ENCODE measurements at places on chromosomes 4 and X.

- DNase-seq: no peak
Measured at GRCh38 chr4:7132730-7133582, 59.4 kb upstream of the SORCS2 start.

DNA sequence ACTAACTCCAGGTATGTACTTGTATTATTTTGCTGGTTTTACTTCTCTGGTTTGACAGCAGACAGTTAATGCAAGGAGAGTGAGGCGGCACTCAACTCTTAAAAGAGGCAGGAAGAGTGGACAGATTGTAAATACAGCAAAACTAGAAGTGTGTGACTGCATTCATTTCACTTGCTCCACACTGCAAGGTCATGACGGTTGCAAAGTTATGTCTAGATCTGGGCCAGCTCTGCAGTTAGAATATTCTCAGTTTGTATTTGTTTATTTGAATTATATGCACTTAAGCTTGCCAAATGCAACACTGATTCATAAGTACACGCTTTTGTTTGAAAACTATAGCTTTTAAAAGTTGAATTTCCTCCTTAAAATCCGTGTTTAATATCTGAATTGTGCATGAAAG lies 148.9 kb downstream of the STIM2 start:
- no peak for DNase-seq

DNA sequence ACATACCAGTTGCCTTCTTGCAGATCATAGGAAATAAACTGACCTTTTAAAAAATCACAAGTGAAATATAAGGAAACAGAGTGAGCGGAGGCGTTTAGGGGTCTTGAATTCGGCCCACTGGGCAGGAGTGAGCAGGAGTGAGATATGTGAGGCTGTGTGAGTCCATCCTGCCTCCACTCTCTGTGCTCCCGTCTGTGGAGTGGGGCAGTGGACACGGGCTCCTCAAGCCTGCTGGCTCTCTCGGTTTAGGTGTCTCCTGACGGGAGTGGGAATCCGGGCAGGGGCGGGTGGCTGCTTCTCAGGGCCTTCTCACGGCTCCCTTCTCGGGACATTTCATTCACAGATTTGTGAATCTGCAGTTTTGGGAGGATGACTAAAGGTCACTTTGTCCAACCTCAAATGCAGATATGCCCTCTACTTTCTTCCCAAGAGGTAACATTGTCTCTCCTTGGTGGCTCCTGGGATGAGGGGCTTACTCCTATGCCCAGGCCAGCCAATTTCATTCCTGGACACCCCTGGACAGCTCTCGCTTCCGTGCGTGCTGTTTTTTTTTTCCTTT lies 27.6 kb downstream of the CYTL1 start:
- DNase-seq: no peak

DNA sequence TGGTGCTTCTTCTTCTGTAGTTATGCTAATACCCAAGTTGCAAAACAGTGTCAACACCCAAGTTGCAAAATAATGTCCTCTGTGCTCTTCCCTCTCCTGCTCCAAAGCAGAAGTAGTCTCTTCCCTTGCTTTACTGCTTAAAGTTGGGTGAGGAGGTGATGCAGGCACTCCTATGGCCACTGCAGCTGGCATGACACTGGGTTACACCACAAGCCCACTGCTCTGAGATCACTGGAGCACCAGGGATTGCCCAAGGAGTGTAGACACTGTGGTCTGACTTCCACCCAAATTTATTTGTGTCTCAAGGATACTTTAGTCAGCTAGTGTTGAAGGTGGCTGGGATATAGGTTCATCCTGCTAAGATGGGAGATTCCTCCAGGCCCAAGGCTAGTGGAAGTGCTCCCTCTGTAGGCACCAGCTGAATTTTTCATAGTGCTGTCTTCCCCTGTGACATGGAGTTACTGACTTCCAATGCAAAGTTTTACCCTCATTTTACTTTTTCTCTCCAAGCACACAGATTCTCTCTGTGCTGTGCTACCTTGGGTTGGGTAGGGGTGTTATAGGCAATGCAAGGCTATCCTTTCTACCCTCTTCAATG lies 196.2 kb upstream of the TENT5D start:
- no peak for DNase-seq

DNA sequence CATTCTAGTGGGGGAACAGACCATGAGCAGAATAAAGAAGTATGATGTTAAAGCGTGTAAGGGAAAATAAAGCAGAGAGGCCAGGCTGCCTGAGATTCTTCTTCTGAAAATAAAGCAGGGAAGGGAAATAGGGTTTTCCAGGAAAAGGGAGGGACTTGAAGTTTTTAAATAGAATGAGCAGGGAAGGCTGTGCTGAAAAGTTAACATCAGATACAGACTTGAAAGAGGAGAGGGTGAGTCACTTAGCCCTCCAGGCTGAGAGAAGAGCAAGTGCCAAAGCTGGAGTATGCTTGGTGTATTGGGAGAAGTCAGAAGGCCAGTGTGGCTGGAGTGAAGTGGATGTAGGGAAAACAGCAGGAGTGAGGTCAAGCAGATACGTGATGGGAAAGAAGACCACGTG lies 10.0 kb upstream of the PLK4 start:
- no peak for DNase-seq

GRCh38 chrX:37640142-37640541 lies 45.4 kb upstream of the XK start:
- DNase-seq: no peak

- no peak for DNase-seq
Measured at GRCh38 chr4:1900087-1900433, 28.9 kb downstream of the NSD2 start.

GRCh38 chrX:30612250-30612655 lies 34.7 kb upstream of the TASL start:
- no peak for DNase-seq

DNA sequence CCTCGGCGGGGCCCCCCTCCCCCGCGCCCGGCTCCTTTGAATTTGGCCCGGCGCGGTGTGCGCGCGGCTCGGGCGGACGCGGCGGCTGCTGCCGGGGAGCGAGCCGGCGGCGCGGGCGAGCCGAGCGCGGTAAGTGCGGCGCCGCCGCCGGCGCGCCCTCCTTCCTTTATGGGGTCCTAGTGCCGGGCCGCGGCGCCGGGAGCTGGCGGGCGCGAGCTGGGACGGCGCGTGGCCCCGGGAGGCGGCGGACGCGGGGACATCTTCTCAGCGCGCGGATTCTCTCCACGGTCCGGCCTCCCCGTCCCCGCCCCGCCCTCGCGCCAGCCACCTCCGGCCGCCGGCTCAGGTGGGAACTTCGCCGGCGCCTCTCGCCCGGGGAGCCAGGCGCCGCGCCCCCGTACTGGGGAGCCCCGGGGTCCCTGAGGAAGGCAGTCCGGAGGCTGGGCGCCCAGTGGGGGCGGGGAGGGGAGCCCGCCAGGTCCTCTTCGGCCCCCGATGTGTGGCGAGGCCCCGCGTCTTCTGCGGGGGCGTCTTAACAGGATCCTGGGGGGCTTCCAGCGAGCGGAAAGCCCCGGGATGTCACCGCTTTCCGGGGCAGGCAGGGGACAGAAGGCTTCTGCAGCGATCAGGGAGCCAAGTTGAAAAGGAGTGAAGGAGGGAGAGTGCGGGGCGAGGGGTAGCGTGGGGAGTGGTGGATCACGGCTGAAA lies 98.4 kb upstream of the TENM3 start:
- DNase-seq: no peak

DNA sequence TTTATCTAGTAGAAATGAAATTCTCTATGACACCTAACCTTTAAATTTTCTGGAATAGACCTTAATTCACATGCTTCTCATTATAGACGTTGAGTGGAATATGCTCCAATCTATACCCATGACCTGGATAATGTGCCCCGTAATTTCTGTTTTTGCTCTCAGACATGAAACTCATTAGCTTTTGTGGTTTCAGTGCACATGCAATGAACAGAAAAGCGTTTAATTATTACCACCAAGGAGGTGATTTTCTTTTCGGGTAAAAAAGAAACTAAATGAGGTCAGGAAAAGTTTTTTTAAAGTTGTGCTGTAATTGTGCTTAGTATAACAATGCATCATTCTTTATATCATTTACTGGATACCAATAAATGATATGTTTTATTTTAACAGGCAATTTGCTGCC lies 1703.9 kb upstream of the TENM3 start:
- DNase-seq: no peak

DNA sequence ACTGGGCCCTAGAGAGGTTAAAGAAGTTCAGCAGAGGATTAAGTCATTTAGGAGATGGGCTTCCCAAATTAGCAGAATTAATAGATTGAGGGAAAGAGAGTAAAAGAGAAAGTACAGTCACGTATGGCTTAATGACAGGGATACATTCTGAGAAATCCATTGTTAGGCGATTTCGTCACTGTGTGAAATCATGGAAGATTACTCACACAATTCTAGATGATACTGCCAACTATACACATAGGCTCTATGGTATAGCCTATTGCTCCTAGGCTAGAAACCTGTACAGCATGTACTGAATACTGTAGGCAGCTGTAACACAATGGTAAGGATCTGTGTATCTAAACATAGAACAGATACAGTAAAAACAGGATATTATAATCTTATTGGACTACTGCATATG lies 180.6 kb downstream of the RNF150 start:
- no peak for DNase-seq

DNA sequence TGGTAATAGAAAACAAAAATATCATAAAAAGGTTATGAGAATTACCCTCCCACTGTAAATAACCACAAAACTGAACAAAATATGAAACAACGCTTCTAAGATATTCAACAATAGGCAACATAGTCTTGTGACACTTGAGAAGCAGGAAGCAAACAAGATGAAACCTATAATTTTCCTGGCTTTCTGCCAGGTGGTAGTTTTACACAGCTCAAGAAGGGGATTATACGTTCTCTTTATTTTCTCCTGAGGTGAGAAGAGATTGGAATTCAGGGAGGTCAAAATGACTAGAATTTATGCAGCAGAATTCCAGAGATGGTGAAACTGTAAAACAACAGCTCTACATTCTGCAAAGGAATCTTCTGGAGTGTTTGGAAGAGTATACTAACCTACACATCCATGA lies 186.0 kb downstream of the HHIP start:
- no peak for DNase-seq

- DNase-seq: no peak
Measured at GRCh38 chrX:10485326-10485725, 135.1 kb downstream of the MID1 start.

DNA sequence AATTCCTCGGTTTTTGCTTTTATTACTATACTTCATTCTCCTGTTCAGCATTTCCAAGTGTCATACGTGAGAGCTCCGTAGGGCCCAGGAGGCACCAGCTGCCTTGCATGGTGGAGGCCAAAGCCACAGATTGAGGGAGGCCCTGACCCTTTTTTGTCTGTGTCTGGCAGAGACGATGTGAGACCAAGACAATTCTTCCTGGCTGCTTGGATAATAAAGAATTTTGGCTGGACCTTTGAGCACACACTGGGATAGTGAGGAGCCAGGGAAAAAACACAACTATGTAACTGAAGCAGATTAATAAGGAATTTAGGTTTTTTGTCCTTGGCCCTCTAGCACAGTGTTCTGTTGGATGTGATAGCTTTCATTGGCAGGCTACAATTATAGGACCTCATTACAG lies 161.0 kb downstream of the CPXCR1 start:
- DNase-seq: no peak

- no peak for DNase-seq
Measured at GRCh38 chrX:141945426-141945825, 41.7 kb downstream of the MAGEC1 start.

DNA sequence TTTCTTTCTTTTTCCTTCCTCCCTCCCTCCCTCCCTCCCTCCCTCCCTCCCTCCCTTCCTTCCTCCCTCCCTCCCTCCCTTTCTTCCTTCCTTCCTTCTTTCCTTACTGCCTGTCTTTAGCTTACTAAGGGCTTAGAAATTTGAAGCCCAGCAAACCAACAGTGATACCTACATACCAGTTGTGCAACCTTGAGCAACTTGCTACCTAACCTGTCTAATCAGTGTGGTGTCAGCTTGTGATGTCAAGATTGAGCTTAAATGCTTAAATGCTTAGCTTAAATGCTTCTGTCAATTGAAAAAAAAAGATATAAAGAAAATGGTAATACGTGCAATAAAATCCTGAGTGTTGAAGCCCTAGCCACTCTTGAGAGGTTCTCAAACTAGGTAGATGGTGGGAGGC lies 728.6 kb downstream of the TRIML1 start:
- no peak for DNase-seq

DNA sequence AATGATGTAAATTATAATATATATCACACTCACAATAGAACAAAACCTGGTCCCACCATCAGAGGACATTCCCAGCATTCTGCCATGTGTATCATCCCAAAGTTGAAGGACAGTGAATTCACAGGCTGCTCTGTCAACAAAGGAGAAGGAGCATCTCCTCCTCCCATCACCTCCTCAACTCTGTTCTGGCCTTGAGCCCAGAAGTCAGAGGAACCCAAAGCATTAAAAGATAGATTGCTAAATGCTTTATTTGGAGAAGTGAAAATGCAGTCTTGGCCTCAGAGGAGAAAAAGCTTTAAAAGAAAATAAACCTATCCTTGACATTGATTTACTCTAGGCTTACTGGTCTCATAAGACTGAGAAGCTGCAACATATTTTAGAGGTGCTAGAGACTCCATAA lies 268.8 kb upstream of the RASGEF1B start:
- DNase-seq: no peak

GRCh38 chrX:19152762-19153161 lies 30.5 kb upstream of the ADGRG2 start:
- no peak for DNase-seq

DNA sequence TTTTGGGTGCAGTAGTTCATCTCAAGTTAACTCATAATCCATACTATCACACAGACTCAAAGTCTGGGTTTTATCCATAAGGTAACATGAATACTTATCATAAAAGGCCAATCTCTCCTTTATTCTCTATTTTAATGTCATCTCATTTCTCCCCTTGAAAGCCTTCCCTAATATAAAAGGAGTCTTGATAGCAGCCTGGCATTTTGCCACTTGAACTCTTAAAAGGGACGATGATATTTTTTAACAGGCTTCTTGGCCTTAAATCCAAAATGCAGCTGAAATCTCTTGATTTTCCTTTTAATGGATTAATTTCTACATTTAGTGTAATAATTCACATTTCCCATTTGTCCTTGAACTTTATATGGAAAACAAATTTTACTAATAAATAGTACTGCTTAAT lies 8.4 kb upstream of the JCHAIN start:
- no peak for DNase-seq

DNA sequence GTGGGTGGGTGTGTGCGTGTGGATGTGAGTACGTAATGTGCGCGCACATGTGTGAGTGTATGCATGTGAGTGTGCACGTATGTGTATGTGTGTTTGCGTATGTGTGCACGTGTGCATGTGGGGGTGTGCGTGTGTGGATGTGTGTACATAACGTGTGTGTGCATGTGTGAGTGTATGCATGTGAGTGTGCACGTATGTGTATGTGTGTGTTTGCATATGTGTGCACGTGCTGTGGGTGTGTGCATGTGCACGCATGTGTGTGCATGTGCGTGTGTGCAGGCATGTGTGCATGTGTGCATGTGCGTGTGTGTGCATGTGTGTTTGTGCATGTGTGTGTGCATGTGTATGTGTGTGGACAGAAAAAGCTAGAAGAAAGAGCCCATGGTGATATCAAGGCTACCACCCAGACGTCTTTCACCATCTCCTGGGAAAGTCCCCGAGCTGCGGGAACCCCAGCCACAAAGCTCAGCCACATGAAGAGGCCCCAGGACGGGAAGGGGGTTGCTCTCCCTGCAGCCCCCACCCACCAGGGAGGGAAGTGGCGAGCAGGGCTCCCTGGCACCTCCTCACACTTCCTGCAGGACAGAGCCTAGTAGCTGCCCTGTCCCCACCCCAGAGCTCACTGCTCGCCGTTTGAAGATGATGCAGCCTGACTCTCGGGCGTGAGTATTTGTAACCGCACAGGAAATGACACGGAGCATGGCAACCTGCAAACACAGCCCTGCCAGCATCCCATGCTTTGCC lies 108.3 kb downstream of the DCTD start:
- DNase-seq: peak; percentile 54

GRCh38 chrX:154804261-154804956 lies 876 bp downstream of the MPP1 start:
- DNase-seq: no peak

GRCh38 chrX:18886344-18887161 lies 97.4 kb downstream of the PHKA2 start:
- DNase-seq: no peak
